CD8-positive, alpha-beta T cell (primary cell): ENCODE measurements at places on chromosomes 7 and 10. TPM values are rescaled to one million over a fixed set of nuclear protein-coding genes. Genes with fewer than 3 reads are reported as not detected.
A peak's percentile ranks its signal among the peaks of the same experiment; 100 is the strongest.

DNA sequence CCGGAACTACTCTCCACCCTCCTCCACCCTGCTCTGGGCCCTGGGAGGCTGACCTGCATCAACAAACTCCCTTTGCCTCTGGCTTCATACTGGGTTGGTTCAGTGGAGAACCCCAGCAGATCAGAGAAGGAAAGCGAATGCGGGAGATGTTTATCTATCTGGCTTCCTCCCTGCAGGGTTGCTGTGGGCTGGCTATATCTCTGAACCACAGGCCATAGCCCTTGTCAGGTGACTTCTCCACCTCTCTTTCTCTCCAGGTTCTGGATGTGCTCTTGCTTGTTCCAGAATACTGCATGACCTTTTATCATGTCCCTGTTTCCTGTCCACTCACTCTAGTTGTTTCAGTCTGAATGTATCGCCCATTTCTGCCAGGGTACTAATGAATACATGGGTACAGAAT is 51.7 kb upstream of the IFRD1 start:
- DNase-seq = no peak

DNA sequence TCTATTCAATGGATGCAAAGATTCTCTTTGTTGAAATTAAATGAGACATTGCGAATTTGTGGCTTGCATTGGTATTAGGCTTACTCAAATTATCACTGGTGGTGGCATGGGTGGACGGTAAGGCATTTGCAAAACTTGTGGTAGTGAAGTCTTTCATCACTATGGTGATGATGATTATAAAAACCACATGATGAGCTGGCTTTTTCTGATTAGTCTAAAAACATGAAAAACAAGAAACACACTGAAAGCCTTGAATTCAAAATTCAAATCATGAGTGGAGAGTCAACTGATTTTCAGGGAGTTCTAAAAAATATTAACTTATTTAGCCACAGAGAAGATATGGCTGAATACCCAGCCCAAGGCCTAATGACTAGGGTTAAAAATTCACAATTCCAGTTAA is 99.8 kb upstream of the HGF start:
- DNase-seq = no peak

GRCh38 chr7:133275008-133275407 is 22.1 kb downstream of the EXOC4 start:
- no peak for DNase-seq

DNA sequence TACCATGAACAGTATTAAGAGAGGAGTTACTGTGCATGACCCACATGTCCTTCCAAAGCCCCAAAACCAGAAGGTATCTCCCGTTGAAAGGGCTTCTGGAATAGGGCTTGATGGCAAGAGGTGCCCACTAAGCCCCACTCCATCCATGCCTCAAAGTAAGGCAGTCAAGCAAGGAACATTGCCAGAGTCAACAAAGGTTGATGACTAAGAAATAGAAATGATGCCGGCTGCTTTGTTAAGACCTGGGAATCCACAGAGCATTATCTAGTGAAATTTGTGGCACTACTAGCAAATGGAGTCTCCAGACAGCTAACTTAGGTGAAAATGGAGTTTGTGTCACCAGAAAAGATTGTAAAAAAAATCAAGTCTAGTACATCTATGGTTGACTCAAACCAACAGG is 6.2 kb downstream of the SFR1 start:
- DNase-seq = no peak

- DNase-seq = no peak
These were observed 291.8 kb downstream of the PLXDC2 start for GRCh38 chr10:20108021-20108420.

DNA sequence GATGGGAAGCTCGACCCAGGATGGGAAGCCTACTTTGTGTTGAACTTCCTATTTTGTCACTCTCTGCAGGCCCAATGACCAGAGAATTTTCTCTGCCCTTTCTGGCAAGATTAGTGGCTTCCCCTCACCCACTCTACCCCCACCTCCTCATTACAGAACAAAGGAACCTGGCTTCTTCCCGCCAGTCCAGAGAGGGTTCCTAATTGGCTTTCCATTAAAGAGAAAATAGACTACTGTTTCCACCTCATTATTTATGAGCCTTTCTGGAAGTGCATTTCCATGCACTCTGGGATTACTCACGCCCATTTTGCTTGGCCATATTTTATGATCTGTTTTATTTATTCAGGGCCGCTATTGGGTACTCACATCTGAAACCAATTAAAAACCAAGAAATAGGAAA is 94.9 kb upstream of the TCF7L2 start:
- DNase-seq = no peak

GRCh38 chr7:69739190-69739589 is 140.9 kb downstream of the AUTS2 start:
- no peak for DNase-seq

GRCh38 chr7:24334627-24335026 is 50.6 kb downstream of the NPY start:
- no peak for DNase-seq

DNA sequence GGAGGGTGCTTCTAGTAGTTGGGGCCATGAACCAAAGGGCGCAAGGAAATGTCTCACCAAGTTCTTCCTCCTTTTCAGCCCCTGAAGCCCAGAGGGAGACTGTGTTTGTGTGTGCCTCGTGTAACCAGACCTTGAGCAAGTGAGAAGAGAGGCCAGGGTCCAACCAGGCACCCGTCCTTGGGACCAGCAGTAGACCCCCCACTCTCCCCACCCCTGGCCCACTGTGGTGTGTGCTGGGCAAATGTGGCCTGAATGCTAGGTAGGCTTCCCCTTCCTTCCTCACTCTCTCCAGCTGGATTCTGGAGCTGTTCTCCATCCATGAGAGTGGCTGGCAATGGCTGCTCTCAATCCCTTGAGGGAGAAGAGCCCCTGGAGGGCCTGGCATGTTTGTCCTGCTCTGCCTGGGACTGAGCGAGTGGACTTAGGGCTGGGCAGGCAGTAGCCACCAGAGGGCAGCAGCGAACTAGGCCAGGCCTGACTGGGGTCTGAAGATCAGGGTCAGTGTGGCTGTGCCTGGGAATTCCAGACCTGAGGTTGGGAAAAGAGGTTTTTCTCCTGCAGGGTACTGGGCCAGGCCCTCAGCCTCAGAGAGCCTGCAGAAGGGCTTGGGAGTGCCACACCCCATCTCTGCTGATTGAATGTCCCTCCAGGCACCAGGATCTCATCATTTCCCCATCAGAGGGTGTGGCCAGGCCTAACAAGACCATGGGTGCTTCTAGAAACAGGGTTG is 12.5 kb downstream of the SFRP5 start:
- peak; percentile 57 for DNase-seq

GRCh38 chr10:188546-188945 is 53.3 kb downstream of the ZMYND11 start:
- no peak for DNase-seq

The LRRN3 gene
- 8.4 TPM for total RNA-seq

The CALML5 gene
- not detected for total RNA-seq

The IDI2 gene
- total RNA-seq = not detected

The CCDC3 gene
- not detected for total RNA-seq

The MKI67 gene
- 1.5 TPM for total RNA-seq

The FAM25A gene
- total RNA-seq = not detected

The EXOC4 gene
- total RNA-seq = 50.5 TPM
